Stimulated activated CD8-positive, alpha-beta memory T cell treated with anti-CD3 and anti-CD28 coated beads, Interleukin-4, amount 100 ng/mL, for 1 hour (primary cell): ENCODE measurements at places on chromosomes 4 and X.

DNA sequence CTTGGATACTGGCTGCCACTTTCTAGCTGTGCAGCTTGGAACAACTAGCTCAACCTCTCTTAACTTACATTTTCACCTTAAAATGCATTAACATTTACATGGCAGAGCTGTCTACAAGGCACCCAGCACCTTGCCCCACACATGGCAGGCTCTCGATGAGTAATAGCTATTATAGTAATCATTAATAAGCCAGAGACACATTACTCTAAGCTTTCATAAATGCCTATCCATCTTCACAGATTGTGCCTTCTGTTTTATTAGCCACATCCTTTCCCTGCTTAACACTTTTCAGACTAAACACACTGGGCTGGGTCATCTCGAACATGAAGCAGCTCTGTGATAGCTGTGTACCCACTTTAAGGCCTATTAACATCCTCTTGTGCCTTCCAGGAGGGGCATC, 83.8 kb upstream of the UCP1 start:
- DNase-seq = no peak

- no peak for DNase-seq
Measured at GRCh38 chr4:172900900-172901299, 267.7 kb upstream of the GALNT7 start.

DNA sequence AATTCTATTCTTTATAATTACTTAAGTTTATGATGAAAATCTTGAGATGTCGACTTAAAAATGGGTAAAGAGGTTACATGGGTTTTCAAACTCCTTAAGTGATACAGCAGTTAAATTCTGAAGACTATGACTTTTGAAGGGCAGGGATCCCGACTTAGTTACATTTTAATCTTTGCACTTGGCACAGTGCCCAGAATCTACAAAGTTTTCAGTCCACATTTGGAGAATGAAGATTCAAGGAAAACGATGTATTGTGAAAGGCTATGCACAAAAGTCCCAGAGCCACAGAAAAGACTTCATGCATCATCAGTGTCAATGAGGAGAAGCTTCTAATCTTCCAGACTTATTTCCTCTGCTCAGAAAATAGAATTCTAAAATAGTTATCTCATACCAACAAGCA, 36.3 kb upstream of the GRPR start:
- DNase-seq = no peak

GRCh38 chr4:38170338-38171169, 210.4 kb downstream of the PTTG2 start:
- no peak for DNase-seq

DNA sequence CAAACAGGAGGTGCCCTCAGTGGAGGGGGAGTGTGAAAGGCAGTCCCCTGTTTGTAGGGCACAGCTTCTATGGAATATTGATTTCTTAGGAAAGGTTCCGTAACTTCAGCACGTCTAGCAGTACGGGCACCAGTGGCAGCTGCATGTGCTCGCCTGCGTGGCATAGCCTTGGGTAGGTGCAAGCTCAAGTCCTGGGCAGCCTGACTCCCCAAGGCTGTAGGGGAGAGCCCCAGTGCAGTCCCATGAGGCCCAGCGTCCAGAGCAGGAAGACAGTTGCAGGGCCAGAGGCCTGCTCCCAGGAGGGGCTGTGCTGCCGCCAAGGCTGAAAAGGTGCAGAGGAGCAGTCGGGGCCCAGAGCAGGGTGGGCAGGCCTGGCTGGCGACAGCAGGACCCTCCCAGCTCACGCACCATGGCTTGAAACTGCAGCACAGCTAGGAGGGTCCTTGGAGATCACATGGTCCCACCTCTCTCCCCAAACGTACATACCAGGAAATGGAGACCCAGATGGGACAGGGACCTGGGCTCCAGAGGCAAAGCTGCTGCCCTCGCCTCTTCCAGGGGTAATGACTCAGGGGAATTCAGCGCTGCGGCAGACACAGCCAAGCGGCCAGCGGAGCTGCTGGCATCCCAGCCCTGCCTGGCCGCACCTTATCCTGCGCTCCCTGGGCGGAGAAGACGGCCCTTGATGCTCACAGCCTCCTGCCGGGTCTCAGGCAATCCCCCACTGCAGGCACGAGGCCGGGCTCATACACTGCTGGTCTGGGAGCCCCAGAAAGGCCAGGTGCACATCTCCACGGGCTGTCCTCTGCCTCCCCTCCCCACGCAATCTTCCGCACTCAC, 6.0 kb upstream of the DUSP9 start:
- DNase-seq = no peak

DNA sequence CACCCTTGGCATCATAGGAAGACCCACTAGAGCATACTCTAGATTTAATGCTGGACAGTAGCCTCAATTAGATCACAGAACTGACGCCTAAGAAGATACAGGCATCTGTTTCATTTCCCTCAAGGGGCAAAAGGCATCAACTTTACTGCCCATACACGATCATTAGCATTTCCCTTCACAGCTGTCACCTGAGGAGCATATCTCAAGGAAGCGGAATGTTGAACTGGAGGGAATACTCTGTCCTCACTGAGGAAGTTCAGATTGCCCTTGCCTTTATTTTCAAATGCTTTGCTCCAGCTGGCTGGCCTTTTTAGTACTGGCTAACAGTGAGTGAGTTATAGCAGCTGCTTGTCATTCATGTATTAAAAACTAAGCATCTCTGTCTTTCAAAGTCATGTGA, 508.4 kb upstream of the GALNT7 start:
- no peak for DNase-seq

- DNase-seq = no peak
Measured at GRCh38 chr4:53608242-53608641, 17.0 kb upstream of the LNX1 start.

GRCh38 chr4:155887847-155888570, 15.5 kb upstream of the TDO2 start:
- no peak for DNase-seq

DNA sequence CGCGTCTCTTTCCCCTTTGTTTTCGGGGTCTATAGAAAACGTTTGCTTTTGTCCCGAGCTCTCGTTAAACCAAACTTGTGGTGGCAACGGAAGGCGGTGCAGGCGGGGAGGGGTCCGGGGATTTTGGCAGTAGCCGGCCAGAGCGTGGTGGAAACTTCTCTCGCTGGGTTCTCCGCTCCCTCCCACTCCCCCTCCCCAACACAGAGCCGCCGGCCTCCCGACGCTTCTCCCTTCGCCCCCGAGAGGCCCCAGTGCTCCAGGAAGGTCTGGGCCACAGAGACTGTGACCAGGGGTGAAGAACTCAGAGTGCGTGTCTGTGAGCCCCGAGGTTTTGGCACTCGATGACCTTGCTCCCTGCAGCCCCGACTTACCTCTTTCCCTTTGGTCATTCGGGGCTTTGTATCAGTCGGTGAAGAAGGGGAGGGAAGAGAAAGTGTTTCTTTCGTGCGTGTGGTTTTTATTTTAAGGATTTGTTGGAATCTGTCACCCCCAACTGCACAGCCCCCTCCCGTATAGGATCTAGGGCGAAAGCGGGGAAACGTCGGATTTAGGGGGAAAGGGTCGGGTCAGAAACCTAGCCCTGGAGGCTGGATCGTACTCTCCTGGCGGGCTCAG, 9.0 kb upstream of the BCOR start:
- DNase-seq = no peak

GRCh38 chrX:19446397-19446796, 68.9 kb downstream of the MAP3K15 start:
- no peak for DNase-seq

- DNase-seq = no peak
Measured at GRCh38 chrX:87697409-87697808, 179.8 kb downstream of the KLHL4 start.

- no peak for DNase-seq
Measured at GRCh38 chrX:7447801-7448499, 300.0 kb upstream of the PUDP start.
